Stimulated activated CD8-positive, alpha-beta memory T cell treated with anti-CD3 and anti-CD28 coated beads, Interleukin-4, amount 100 ng/mL, for 48 hours (primary cell): ENCODE measurements at places on chromosomes 12 and 14.

DNA sequence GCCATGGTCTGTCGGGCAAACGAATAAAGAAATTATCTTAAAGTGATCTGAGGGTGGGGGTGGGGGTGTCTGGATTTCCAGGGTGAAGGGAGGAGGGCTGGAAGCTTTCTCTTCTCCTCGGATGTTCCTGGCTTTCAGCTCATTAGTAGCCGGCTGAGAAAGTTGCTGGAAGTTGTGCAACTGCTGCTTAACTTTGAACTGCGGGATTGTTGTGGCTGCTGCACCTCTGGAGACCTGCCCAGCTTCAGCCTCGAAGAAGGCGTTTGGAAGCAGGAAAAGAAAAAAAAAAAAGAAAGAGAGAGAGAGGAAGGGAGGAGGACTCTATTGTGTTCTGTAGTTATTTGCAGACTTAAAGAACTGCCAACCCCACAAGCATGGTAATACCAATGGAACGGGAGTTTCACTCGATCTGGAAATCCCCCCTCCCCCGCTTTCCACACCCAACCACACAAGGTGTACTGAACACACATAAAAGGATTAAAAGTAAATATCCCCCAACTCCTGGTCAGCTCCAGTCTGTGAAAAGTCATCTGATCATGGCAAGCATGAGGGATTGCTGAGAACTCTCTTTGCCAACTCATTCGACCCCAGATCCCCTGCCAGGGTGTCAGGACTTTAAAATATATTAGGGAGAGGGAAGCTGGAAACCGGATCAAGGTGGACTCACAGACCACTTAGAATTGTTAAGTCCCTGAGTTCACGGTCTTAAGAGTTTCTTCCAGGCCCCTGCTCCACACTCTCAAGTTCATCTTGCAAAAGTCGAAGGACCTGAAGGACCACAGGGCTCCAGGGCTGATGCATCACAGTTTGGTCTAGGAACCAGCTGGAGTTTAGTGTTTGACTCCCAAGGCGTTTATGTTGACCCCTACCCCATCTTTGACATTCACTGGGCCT, at the start of gene RASSF9:
TSS of gene RASSF9 (minus strand) at position 213 of the 894 bp plus-strand sequence. CDS start at position 5, 208 bp downstream.
- no peak for DNase-seq

- no peak for DNase-seq
Measured at GRCh38 chr12:54578778-54579177, 9.7 kb downstream of the PPP1R1A start.

- DNase-seq = no peak
Measured at GRCh38 chr14:69803753-69804152, 6.7 kb upstream of the SLC10A1 start.

- DNase-seq = peak; percentile 35
Measured at GRCh38 chr12:120783197-120783596, 57.6 kb downstream of the ACADS start.

DNA sequence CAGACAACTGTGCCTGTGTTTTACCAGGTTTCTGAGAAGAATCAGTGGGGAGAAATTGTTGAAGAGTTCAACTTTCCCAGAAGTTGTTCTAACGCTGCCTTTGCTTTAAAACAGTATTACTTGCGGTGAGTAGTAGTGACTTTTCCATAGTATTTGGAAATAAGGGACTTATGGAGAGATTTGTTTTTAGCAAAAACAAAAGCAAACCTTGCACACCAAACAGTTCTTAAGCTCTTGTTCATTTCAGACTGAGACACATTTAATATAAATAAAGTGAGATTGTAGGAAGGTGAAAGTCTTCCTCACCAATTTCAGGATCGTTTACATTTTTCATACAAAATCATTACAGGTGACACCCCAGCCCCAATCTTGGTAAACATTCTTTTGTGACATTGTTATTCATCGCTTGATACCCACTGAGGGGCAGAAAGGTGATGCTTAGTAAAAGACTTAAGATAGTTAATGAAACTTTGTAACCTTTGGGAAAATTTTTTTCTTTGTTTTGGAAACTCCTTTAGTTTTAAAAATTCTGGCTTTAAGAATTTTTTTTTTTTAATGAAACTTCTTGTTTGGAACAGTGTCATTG, 1.8 kb downstream of the ARID2 start:
- DNase-seq = no peak

GRCh38 chr12:104636496-104636895, 179.7 kb downstream of the CHST11 start:
- no peak for DNase-seq

- DNase-seq = no peak
Measured at GRCh38 chr12:95997911-95998510, 1.9 kb upstream of the HAL start.
